ENCODE measurements at places on chromosomes 11 and 22. TPM values are rescaled to one million over a fixed set of nuclear protein-coding genes. Genes with fewer than 3 reads are reported as not detected.

DNA sequence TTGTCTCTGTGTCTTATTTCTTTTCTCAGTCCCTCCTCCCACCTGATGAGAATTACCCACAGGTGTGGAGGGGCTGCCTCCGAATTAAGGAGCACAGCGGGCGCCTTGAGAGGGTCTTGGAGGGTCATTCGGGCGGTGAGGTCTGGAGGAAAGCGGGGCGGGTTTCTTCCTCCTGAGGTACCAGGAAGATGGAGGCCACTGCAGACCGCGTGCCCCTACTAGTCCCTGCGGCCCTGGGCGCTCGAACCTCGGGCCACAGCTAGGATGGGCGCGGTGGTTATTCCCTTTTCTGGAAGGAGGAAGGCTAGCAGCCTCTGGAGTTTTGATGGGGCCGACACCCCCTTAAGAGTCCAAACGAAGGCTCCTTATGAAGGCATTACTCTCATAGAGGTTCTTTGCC is 5.5 kb upstream of the FAM111A start:
- DNase-seq: no peak

- no peak for DNase-seq
These were observed 16.0 kb upstream of the ADORA2A start for GRCh38 chr22:24411256-24412004.

DNA sequence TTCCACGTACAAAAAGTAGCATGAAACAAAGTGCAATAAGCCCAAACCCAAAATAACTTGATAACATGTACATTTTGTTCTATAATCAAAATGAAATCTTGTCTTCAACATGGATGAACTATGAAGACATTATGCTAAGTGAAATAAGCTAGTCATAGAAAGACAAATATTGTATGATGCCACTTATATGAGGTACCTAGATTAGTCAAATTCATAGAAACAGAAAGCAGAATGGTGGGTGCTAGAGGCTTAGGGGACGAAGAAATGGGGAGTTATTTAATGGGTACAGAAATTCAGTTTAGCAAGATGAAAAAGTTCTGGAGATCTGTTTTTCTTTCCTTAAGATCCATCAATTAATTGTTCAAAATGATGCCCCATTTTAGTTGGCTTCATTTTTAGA is 7.5 kb downstream of the PGM2L1 start:
- no peak for DNase-seq

- DNase-seq: no peak
These were observed 14.6 kb downstream of the IL10RA start for GRCh38 chr11:118000850-118001228.

GRCh38 chr11:94455861-94456260 is 37.8 kb downstream of the MRE11 start:
- DNase-seq: no peak

DNA sequence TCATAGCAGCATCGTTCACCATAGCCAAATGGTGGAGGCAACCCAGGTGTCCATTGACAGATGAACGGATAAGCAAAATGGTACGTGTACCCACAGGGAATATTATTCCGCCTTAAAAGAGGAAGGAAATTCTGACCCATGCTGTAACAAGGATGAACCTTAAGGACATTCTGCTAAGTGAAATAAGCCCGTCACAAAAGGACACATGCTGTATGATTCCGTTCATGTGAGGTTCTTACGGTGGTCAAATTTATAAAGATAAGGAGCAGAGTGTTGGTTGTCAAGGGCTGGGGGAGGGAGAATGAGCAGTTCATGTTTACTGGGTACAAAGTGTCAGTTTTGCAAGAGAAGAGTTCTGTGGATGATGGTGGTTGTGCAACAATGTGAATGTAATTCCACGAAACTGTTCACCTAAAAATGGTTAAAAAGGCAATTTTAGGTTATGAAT is 26.3 kb downstream of the APOL1 start:
- DNase-seq: no peak

- DNase-seq: no peak
These were observed 112.8 kb upstream of the C11orf87 start for GRCh38 chr11:109309153-109309552.

GRCh38 chr11:44690651-44691050 is 36.1 kb upstream of the TSPAN18 start:
- DNase-seq: no peak

DNA sequence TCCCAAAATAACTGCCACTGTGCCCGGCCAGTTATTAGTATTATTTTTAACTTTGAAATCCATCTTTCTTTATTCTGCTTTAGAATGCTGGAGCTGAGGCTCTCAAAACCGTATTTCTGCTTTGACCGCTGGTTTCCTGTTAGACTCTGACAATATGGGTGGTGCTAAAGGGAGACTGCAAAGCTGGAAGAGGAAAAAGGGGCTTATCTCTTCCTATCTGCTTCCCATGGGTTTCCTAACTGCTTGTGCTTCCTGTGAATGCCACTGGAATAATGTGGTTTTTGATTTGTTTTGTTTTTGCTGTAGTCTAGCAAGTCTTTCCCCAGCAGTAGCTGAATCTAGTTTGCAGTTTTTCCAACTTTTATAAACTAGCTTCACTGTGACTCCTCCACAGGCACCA is 43.6 kb downstream of the XRRA1 start:
- no peak for DNase-seq

- no peak for DNase-seq
These were observed 3.1 kb downstream of the SHISAL1 start for GRCh38 chr22:44309647-44310046.

- DNase-seq: no peak
These were observed 2.6 kb downstream of the KCNK7 start for GRCh38 chr11:65592858-65593517.

GRCh38 chr11:99634581-99634980 is 613.8 kb downstream of the CNTN5 start:
- no peak for DNase-seq

GRCh38 chr11:71221201-71221600 is 31.2 kb downstream of the SHANK2 start:
- DNase-seq: no peak

- DNase-seq: no peak
These were observed 1.0 kb downstream of the PHETA2 start for GRCh38 chr22:42074846-42075676.

- no peak for DNase-seq
These were observed 3.8 kb upstream of the KCNQ1OT1 start for GRCh38 chr11:2703363-2704141.

- no peak for DNase-seq
These were observed 2.3 kb downstream of the ANO9 start for GRCh38 chr11:439315-440064.

DNA sequence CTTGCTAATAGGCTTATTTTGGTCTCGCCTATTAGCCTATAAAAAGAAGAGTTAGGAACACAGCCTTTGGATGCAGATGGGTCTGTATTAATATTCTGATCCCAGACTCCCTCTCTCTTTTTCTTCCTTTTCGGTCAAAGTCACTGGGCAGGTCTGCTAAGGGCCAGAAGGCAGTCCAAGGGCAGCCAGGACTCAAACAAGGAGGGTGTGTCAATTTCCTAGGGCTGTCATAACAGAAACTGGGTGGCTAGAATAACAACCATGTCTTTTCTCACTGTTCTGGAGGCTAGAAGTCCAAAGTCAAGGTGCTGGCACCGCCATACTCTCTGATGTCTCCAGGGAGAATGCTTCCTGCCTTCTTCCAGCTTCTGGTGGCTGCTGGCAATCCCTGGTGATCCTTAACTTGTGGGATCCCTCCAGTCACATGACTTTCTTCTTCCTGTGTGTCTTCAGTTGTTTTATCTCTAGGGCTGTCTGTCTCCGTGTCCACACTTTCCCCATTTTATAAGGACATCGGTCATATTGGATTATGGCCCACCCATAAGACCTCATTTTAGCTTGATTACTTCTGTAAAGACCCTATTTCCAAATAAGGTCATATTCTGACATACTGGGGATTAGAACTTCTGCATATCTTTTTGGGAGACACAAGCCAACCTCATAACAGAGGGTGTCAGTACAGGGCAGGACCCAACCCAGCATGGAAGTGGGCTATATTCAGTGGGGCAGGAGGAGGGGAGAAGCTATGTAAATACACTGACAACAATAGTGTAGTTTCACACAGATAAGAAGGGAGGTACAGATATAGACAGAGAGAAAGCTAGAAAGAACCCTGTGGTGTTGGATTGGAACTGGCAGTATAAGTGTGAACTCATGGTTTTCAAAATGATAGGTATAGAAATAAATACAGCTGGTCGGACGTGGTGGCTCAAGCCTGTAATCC is 5.9 kb upstream of the CSF2RB start:
- no peak for DNase-seq

DNA sequence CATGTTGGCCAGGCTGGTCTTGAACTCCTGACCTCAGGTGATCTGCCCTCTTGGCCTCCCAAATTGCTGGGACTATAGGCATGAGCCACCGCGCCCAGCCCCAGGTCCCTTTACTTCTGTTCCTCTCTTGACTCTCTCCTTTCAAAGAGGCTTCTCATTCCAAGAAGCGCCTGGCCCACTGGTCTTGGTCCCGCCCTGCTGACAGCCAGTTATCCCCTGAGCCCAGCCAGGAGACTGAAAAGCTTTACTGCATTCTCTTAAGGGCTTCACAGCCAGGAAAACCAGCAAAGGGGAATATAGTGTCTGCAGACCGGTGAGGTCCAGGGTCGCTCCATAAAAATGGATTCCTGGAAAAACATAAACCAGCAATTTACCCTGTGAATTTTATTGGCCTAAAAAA is 68.3 kb downstream of the NFAM1 start:
- no peak for DNase-seq

GRCh38 chr11:35146711-35147110 is 7.7 kb downstream of the CD44 start:
- no peak for DNase-seq

GRCh38 chr11:11582011-11582701 is 39.6 kb downstream of the GALNT18 start:
- no peak for DNase-seq

DNA sequence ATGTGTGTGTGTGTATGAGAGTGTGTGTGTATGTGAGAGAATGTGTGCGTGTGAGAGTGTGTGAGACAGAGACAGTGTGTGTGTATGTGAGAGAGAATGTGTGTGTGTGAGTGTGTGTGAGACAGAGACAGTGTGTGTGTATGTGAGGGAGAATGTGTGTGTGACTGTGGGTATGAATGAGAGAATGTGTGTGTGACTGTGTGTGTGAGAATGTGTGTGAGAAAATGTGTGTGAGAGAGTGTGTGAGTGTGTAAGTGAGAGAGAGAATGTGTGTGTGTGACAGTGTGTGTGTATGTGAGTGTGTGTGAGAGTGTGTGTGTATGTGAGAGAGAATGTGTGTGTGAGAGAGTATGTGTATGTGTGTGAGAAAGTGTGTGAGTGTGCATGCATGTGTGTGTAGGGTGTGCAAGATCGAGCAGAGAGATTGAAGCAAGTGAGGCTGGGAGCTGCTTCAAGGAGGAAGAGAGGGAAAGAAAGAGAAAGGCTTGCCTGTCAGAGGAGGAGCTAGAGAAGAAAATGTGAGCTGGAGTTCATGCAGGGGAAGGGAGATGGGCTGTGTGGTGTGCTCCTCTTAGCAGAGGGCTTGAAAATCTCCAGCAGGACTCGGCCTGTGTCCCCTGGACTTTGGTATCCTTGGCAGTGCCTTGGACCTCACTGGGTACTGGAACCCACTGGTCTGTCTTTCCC is 27.7 kb upstream of the TP53I11 start:
- DNase-seq: no peak

GRCh38 chr11:117143390-117143789 is 697 bp upstream of the PAFAH1B2 start:
- DNase-seq: peak; percentile 16

- DNase-seq: peak; percentile 14
These were observed 2.6 kb downstream of the C11orf21 start for GRCh38 chr11:2298795-2299761.

DNA sequence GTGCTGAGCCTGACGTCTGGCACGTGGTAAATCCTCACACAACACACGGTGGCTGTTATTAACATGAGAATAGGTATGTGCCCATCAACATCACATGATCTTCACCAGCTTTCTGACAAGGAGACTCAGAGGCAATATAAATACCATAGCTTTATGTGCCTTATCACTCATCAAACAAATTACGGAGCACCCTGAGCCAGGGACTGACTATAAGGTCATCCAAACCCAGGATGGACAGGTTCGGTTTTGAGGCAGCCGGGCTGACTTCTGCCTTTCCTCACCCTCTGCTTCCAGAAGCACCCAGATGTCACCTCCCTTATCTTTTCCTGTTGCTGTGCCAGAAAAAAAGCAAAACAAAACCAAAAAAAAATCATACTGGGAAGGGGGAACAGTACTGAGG is 5.7 kb upstream of the PLAAT3 start:
- no peak for DNase-seq

DNA sequence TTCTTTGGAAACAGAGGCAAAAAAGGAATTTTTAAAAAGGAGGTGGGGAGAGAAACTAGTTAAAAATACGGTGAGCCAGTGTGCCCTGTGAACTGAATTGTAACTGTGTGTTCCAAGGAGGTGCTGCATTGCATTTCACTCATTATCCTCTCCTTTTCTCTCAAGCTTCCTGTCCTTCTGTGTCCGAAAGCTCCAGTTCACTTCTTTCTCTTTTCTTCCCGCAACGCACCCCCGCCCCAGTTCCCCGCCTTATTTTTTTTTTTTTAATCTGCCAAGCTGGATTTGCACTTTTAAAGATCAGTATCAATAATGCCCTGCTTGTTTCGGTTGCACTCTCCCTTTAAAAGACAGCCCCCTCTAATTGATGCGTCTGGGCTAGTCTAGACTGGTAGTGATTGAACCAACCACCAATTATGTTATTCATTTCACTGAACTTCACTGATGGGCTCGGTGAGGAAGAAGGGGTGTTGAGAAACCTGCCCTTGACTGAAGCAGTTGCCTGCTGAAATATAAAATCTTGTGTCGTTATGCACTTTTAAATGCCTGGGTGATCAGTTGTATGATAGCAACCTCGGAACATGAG is 18.5 kb downstream of the BLID start:
- DNase-seq: no peak

- DNase-seq: no peak
These were observed 123.9 kb downstream of the PHF21B start for GRCh38 chr22:44885806-44886360.

- no peak for DNase-seq
These were observed 39.8 kb downstream of the CSTPP1 start for GRCh38 chr11:46976182-46976854.

DNA sequence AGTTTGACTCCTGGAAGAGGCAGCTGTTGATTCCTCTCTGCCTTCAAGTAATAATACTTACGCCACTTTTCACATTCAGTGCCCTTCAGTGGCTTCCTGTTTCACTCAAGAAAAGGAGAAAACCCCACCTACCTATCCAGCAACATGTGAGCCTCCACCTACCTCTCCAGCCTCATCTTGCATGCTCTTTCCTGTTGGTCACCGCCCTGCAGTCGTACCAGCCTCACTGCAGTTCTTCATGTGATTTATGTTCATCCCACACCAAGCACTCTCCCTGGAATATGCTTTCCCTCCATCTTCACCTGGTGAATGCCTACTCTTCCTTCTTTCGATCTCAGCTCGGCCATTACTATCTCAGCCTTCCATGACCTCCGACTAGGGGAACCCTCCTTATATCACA is 21.8 kb upstream of the YWHAH start:
- DNase-seq: no peak

Gene TECTA
- not detected for total RNA-seq

Gene APOBEC3H
- total RNA-seq: not detected

Gene ADORA2A
- 0.72 TPM for total RNA-seq

Gene TAF10
- 74.5 TPM for total RNA-seq

Gene DDX25
- total RNA-seq: not detected

Gene MAPK8IP2
- 0.06 TPM for total RNA-seq

Gene ANGPTL5
- total RNA-seq: not detected

Gene KRTAP5-11
- not detected for total RNA-seq

Gene PNPLA3
- total RNA-seq: 0.52 TPM

Gene TENM4
- total RNA-seq: not detected
